GM12878 (cell line): ENCODE measurements at places on chromosomes 7 and 10.
A peak's percentile ranks its signal among the peaks of the same experiment; 100 is the strongest.

- DNase-seq = no peak
These were observed 24.3 kb downstream of the RGR start for GRCh38 chr10:84269162-84269561.

DNA sequence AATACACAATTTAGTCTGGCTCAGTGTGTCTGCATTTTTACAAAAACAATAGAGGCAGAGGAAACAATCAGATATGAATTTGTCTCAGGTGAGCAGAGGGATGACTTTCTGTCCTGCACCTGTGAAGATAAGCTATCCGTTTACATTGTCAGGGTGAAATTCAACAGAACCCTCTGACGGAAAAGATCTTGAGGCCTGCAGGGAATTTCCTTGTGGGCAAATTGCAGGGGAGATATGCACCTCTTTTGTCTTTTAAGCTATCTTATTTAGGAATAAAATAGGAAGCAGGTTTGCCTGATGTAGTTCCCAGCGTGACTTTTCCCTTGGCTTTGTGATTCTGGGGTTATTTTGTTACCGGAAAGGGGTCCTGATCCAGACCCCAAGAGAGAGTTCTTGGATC is 325.1 kb downstream of the GALNT17 start:
- no peak for DNase-seq

DNA sequence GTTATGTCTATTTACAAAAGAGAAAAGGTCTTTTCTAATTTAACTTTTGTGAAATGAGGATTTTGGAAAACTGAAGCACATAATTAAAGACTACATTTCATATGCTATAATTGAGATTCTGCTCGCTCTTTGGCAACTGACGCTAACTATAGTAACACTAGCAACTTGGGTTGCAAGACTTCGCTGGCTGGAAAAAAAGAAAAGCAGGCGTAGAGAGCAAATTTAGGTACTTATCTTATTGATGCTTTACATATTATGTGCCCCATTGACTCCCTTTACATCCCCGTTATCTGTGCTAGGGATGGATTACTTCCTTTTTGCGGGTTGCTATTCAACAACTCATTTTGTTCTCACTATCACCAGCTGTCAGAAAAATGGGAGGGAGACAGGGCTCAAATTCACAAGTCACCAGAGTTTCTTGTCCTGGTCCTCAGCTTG is 10.5 kb downstream of the SEMA3C start:
- no peak for DNase-seq

DNA sequence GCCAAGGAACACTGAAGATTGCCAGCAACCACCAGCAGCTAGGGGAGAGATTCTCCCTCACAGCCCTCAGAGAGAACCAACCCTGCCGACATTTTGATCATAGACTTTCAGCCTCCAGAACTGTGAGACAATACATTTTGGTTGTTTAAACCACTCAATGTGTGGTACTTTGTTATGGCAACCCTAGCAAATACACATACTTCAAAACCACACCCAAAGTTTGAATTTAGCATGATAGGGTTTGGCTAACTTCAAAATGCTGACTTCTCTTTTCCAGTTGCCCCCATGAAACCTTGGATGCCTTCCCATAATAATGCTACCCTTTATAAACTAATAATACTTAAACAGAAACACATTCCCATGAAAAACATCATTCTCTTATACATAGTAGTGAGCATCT is 149.8 kb downstream of the DGKI start:
- DNase-seq = no peak

DNA sequence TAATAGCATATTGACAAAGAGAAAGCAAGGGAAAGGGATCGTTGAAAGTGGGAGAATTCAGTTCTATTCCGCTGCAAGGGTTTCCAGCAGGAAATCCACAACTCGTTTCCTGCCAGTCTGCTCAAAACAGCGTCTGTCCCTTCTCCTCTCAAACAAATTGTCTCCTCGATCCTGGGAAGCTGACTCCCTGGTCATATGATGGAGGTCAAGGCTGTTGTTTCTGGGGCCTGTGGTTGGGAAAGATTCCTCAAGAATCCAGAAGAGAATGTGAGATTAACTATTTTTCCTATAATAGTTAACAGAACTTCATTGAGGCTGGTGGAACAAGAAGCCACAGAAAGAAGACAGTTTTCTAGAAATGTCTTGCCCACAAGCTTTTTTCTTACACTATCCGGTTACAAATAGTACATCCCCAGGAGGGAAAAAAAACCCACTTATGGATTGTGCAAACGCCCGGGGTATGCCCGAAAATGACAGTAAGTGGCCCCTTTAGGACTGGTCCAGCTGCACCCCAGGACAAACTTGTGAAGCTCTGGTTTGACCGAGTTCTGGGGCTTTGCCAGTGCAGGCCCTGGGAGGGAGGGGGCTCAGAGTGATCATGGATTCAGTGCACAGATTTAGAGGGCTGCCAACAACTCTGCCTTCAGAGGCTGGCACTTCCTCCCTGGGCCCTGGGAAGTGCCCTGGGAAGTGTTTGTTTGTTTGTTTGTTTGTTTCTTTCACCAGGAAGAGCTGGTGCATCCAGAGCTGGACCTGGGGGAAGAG is 49.4 kb upstream of the CTBP2 start:
- DNase-seq = no peak

GRCh38 chr10:1643161-1643907 is 94.0 kb downstream of the ADARB2 start:
- DNase-seq = peak; percentile 53

DNA sequence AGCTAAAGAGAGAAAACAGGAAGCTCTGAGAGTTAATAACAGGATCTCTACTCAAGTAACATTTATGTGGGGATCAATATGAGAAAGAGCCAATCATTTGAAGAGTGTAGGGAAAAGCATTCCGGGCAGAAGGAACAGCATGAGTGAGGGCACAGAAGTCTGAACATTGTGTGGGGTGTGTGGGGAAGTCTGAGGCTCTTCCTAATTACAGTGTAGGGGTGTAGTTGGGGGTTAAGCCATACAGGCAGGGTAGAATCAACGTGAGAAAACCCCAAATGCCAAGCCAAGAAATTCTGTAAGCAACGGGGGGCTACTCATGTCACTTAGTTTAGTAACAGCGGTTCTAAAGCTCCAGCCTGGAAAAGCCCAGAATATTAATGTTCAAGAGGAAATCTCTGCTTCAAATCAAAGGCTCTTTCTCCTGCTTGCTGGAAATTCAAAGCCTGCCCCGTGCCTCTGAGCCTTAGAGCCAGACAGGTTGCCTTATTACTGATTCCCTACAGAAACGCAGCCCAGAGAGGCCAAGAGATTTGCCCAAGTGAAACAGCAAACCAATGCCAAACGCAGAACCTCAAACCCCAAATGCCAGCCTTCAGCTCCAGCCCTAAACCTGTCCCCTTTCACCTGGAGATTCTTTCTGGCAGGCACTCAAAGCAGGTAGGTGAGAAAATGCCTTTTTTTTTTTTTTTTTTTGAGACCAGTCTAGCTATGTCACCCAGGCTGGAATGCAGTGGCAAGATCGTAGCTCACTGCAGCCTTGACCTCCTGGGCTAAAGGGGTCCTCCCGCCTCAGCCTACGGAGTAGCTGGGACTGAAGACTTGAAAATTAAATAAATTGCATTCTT is 36.1 kb downstream of the DNAJB12 start:
- no peak for DNase-seq

DNA sequence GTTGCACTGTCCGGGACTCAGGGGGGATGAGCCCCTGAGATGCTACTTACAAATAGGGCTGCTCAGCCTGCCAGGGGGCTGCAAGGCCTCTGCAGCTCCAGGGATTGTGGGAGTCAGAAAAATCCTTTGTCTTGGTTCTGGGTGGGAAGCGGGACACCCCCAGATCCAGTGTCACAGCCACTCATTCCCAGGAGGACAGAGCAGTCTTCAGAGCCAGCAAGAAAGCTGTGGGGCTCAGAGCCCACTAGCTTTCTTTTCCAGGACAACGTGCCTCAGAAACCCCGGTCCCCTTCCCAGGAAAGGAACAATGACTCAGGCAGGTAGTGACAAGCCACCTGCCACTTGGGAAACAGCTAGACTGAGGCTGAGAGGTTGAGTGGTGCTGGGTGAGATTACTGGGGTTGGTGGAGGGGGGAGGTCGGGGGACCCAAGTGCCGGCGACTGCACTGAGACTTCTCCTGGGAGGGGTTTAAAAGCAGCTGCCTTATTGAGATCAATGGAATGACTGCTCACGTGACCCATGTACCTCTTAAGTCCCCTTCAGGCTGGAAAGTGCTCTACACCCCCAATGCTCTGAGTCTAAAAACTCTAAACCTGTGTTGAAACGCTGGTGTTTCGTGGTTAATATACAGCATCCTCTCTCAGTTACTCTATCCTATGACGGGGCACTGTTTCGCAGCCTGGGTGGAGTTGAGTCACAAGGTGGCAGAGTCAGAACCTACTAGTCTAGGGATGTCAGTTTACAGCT is 123.6 kb downstream of the UBE2H start:
- no peak for DNase-seq

DNA sequence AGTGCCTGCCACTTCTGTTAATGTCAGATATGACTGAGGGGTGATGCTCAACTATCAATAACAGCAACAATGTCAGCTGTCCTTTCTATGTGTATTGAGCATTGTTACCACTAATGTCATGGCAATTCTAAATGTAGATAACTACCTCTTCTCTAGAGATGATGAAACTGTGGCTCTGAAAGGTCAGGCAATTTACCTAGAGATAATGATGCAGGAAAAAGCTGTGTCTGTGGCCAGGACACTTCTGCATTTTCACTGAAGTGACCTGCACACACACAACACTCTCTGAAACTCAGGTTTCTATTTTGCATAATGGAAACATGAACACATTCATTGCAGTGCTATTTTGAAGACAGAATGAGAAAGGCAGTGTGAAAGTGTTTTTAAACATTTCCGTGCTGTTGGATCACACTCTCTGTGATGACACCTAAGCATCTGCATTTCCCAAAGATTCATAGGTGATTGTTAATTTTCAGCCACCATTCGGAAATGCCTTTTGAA is 148.2 kb downstream of the KCND2 start:
- peak; percentile 91 for DNase-seq

DNA sequence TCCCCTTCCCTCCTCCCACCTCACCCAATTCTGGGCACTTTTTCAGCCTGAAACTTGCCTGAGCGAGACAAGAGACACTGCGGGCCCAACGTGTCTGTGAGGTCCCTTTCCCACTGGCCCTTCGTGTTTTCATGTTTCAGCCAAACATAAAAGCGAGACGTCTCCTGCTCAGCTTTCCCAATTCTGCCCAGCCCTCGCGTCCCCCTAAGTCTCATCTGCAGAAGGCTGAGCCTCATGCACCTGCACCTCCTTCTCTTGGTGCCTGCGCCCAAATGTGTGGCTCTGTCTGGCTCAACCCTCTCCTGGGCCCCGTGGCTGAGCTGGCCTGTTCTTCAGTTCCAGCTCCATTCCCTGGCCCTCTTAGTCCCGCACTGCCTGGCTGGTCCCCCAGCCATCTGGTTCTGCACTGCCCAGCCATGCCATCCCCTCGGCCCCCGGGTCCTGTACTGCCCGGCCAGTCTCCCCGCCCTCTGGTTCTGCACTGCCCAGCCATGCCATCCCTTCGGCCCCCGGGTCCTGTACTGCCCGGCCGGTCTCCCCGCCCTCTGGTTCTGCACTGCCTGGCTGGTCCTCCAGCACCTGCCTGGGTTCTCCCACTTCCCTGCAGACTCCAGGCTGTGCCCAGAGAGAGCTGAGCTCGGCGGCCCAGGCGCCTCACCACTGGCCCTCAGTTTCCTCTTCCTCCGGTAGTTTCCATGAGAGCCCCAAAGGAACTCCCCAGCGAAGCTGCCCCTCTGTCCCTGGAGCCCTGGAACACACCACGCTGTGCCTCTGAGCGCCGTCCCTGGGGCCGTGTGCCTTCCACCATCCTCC is 224.1 kb downstream of the DNAJB6 start:
- DNase-seq = no peak

DNA sequence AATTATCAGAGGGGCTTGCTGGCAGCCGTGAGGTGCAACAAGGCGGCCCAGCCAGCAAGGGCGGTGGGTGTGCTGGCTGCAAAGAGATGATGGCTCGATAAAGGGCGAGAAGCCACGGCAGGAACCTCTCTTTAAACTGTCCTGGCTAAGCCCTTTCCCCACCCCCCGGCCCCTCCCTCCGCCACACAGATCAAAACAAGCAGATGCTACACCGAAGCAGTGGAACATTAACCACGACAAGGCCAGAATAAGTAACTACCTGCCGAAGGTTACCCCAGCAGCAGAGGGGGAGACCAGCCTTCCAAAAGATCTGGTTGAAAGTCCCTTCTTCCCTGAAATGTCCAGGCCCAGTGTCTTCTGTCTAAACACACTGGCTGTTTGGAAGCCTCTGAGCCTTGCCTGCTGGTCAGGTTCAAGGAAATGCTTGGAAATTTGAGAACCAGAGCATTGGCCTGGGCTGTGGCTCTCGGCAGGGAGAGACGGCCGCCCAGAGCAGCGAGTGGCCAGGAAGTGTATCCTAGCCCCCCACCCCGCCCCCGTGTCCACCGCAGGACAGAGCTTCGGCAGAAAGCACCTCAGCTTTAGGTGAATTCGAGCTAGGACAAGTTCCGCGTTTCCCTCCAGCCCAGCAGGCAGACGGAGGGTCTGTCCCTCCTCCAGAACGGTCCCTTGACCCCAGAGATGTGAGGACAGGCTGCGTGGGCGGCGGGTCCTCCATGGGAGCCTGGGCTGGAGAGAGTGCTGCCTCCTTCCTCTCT is 2.1 kb downstream of the FAM20C start:
- DNase-seq = no peak

- DNase-seq = no peak
These were observed 37.9 kb upstream of the ADD3 start for GRCh38 chr10:109969760-109970346.

DNA sequence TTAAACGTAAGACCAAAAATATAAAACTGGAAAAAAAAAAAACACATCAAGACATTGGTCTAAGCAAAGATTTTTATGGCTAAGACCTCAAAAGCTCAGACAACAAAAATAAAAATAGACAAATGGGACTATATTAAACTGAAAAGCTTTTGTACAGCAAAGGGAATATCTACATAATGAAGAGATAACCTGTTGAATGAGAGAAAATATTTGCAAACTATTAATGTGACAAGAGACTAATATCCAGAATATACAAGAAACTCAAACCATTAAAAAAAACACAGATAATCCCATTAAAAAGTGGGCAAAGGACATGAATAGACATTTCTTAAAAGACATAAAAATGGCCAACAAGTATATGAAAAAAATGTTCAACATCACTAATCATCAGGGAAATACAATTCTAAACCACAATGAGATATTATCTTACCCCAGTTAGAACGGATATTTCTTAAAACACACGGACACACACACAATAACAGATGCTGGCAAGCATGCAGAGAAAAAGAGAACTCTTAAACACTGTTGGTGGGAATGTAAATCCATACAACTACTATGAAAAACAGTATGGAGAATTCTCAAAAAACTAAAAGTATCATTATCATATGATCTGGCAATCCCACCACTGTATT is 28.8 kb downstream of the CNOT4 start:
- DNase-seq = no peak

DNA sequence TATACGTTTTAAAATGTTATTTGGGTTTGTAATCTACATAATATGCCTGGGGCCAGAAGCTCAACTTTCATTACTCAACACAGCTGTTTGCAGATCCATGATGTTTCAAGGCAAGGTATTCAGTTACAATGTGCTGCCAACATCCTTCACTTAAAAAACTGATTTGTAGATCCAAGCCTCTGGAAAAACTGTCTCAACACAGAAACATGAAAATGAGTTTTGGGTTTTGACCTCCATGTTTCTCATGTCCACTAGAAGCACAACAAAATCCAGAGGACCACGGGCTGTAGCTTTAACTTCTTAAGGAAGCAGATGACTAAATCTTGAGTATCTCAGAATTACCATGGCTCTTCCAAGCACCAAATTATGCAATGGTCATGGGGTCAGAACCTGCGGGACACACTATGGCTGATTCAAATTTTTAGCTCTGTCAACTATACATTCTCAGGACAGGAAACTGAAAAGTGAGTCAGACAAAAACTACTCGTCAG is 247.1 kb upstream of the GRB10 start:
- no peak for DNase-seq

GRCh38 chr7:95906851-95907250 is 134.5 kb downstream of the DYNC1I1 start:
- DNase-seq = no peak
